Esophagus squamous epithelium (tissue), 5 donors: ENCODE measurements at places on chromosomes 7 and 10.

- no peak for DNase-seq
Measured at GRCh38 chr10:75508239-75508813, 76.9 kb downstream of the LRMDA start.

GRCh38 chr7:157980774-157981173, 606.8 kb downstream of the PTPRN2 start:
- DNase-seq, result no peak

- no peak for DNase-seq
Measured at GRCh38 chr7:21142081-21142480, 285.8 kb upstream of the SP4 start.

DNA sequence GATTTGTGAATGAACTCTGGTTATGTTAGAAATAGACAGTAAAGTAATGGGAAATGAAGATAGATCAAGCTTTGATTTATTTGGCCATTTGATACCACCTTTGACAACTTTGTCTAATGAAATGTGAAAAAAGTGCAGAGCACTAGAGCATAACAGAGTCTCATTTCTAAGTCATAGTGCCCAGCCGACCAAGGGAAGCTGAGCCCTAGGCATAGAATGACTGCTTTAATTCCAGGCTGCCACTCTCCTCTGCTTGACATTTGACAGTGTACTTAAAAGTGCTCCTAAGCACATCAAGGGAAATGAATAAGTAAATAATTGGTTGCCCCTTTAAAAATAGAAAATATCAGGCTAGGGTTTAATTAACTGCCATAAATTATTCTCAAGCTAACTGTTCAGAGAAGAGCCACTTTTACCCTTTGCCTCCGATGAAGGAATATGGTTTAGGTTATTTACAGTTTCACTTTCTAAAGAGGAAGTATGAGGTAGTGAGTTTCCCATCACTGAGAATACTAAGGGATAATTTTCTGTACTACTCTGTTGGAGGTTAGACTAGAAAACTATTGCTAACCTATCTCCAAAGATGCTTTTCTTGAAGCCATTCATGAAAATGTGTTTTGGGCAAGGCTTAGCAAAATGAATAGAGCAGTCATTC, 591.6 kb downstream of the REEP3 start:
- no peak for DNase-seq

DNA sequence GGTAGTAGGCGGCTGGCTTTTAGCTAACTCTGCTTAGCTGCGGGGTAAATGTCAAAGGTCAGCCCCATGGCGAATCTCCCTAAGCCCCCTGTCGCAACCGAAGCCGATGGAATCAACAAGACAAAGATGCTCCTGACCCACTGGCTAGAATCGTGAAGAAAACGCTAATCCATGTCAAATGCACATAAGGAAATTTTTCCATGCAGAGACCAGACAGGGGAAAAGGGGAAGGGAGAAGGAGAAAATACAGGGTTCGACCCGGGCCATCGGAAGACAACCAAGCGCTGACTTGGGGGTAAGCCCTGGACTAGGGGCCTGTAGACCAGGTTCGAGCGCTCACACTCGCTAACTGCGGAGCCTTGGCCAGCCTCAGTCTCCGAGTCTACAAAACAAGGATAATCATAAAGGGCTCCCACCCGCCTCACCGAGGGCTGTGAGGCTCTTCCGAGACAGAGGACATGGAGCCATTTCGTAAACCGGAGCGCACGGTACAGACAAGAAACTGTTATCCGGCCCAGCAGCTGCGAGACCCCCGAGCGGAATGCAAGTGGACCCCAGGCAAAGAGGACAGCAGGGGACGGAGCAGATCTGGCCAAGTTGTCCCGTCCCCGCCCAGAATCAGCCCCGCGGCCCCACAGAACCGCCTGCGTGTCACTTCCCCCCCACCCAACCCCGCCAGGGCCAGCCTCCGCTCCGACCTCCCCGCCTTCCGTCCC, 507 bp downstream of the SAR1A start:
- DNase-seq, result no peak

GRCh38 chr10:4847561-4848355, 21.8 kb downstream of the AKR1E2 start:
- DNase-seq, result no peak
